Heart right ventricle (tissue), 16 donors: ENCODE measurements at places on chromosomes 2 and 18. TPM values are rescaled to one million over a fixed set of nuclear protein-coding genes. Genes with fewer than 3 reads are reported as not detected.

Gene HOXD8
- 1.5 TPM for total RNA-seq

Gene OTOS
- not detected for total RNA-seq

Gene SLC8A1
- 1,497 TPM for total RNA-seq

Gene QPCT
- total RNA-seq, result 1.5 TPM

Gene DYNAP
- total RNA-seq, result not detected

Gene EEF1B2
- total RNA-seq, result 225 TPM

Gene ZNF396
- 1.1 TPM for total RNA-seq

Gene NT5C1B
- not detected for total RNA-seq

Gene AAMP
- total RNA-seq, result 58.2 TPM

Gene TSHZ1
- total RNA-seq, result 20.0 TPM

Gene CAB39
- total RNA-seq, result 83.2 TPM

Gene EFR3B
- total RNA-seq, result 9.8 TPM

Gene CHST9
- total RNA-seq, result 3.5 TPM

Gene TUBA4B
- total RNA-seq, result not detected

Gene KIAA2012
- not detected for total RNA-seq

Gene GNAL
- 1.8 TPM for total RNA-seq

Gene ACAA2
- 247 TPM for total RNA-seq

Gene UPP2
- total RNA-seq, result not detected

Gene CRYGD
- not detected for total RNA-seq

Gene SNRNP200
- total RNA-seq, result 63.3 TPM

Gene UCN
- 2.0 TPM for total RNA-seq

Gene CYTIP
- 1.3 TPM for total RNA-seq

Gene SNORC
- 0.77 TPM for total RNA-seq

Gene ZSWIM2
- total RNA-seq, result not detected

Gene CDC42EP3
- 163 TPM for total RNA-seq

Gene MARCO
- 1.0 TPM for total RNA-seq

Gene VWC2L
- total RNA-seq, result not detected

Gene NGEF
- 0.54 TPM for total RNA-seq

Gene METTL8
- 6.6 TPM for total RNA-seq

Gene DLGAP1
- not detected for total RNA-seq

Gene NRP2
- total RNA-seq, result 19.4 TPM

Gene NEU2
- not detected for total RNA-seq

Gene GMCL1
- total RNA-seq, result 5.6 TPM

Gene AQP4
- total RNA-seq, result 4.8 TPM

Gene DCDC2C
- not detected for total RNA-seq

Gene TMEM178A
- 2.1 TPM for total RNA-seq
